ENCODE measurements at places on chromosomes 3 and 15. TPM values are rescaled to one million over a fixed set of nuclear protein-coding genes. Genes with fewer than 3 reads are reported as not detected.

- DNase-seq: no peak
These were observed 49.7 kb downstream of the PDHB start for GRCh38 chr3:58383904-58384303.

- DNase-seq: no peak
These were observed 27.9 kb downstream of the MUC20 start for GRCh38 chr3:195748661-195749060.

GRCh38 chr3:140597792-140598191, 80.1 kb upstream of the TRIM42 start:
- no peak for DNase-seq

TEX9 gene
- 6.1 TPM for total RNA-seq

DNA sequence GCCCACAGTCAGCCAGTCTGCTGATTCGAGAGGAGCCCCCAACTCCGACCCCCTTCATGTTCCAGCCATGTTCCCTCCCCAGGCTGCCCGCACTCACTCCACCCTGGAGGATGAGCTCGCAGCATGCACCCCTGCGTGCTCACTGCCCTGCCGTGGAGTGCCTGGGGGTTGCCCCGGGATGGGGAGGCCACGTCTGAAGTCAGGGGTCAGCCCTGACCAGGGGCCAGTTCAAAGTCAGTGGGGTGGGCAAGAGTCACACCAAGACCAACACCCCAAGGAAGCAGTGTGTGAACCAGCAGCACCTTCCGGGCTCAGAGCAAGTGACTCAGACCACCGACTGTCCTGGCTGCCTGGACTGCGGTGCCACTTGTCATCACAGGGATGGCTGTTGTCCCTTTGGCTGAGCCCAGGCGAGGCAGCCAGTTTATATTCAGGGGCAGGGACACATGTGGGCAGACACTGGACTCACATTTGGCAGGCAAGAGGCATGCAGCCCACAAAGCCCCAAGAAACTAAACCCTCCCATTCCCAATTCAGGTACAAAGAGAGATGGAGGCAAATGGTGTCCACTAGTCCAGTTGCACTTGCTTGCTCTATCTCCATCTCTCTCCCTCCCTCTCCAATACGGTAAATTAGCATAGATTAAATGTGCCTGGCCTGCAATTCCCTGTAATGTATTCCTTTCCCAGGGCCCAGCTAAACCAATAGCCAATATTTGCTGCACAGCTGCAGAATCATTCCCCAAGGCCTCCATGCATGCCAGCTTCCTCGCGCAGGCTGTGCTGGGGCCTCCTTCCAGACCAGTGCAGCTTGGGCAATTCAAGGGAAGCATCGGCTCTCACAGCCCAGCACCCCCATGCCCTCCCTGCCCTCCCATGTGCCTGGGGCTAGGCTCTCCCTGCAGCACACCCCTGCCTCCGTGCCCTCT, 135.7 kb upstream of the IQSEC1 start:
- DNase-seq: no peak

- no peak for DNase-seq
These were observed 35.4 kb downstream of the PXYLP1 start for GRCh38 chr3:141266797-141267555.

GRCh38 chr15:22902046-22902445, 63.6 kb downstream of the NIPA2 start:
- no peak for DNase-seq

LYZL4 gene
- not detected for total RNA-seq

DAZL gene
- total RNA-seq: 0.51 TPM

- DNase-seq: no peak
These were observed 460.3 kb upstream of the IL12A start for GRCh38 chr3:159528251-159528895.

GRCh38 chr3:132624790-132625189, 27.7 kb downstream of the ACKR4 start:
- DNase-seq: no peak

DNA sequence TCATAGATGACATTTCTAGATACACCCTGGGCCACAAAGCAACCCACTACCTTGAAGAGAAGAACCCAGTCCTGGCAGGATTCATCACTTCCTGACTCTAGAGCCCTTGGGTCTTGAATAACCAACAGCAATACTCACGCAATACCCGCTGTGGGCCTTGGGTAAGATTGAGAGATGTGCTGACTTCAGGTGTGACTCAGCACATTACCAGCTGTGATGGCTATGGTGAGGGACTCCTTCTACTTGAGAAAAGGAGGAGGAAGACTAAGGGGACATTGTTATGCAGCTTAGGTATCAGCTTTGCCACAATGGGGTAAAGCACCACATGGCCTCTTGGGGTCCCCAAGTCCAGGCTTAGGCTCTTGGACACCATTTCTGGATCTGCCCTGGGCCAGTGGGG, 14.9 kb downstream of the C3orf33 start:
- DNase-seq: no peak

DNA sequence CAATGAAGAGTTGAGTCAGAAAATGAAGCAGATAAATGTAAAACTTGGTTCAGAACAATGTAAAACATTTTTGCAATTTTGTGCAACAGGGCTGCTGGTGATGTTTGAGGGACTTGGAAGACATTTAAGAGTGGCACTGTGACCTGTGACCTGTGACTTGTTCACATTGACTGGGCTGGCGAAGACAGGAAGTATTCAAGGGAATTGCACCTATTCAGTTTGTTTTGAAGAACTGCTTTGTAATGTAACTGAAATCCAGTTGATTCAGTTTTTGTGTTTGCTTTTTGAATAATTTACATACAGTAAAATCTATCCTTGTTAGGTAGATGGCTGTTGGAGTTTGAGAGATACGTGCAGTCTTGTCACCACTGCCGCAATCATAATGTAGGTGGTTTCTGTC, 35.4 kb downstream of the MCTP2 start:
- DNase-seq: no peak

GRCh38 chr3:189954733-189955665, 165.7 kb downstream of the P3H2 start:
- DNase-seq: no peak

DNA sequence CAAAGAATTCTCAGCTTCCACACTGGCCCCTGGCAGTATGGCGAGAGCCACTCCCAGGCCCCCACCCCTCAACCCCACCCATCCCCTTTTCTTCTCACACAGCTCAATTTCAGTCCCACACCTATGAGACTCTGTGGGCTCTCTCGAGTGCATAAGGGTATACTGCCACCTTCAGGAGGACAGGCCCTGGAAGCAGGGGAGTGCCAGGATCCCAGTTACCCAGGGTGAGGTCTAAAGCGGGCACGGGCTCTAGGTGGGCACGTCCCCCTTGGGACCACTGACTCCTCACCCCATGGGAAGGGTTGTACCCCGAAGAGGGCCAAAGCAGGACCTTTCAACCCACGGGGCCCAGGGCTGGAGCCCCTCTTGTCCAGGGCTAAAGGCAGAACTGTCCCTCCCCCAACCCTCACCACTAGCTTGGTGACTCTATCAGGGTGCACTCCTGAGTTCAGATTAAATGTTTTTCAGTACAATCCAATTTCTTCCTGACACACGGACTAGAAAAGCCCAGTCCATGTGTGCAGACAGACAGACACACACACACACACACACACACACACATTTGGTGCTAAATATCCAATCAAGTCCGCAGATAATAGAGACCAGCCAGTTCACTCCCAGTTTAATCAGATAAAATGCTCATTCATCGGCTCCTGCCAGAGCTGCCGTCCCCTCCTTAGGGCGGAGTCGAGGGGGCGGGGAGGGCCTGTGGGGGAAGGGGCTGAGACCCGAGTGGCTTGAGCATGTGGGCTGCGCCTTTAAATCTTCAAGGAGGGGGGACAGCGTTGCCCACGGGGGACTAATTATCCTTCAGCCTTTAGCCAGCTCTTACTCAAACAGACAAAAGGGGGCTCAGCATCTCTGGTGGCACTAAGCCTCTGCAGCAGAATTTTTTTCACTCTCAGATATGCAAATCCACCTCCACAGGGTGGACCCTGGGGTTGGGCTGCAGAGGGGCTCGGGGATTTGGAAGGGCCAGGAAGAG, 59.3 kb downstream of the CYP11A1 start:
- peak; percentile 54 for DNase-seq

GRCh38 chr15:39290711-39291435, 290.0 kb upstream of the THBS1 start:
- DNase-seq: no peak

DNA sequence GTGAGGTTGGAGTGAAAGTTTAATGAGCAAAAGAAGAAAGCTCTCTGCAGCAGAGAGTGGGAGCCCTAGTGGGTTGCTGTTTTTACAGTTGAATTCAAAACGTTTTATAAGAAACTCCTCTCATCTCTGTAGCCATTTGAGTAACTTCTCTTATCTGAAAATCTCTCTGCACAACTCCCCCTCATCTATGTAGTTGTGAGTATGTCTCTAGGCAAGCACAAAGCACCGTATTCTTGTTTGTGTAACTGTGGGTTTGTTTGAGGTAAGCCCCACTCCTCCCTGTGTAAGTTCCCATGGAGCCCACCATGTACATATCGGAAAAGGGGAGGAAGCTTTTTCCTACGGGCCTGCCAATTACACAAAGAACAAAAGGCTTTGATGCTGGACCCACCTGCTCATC, 56.5 kb upstream of the GOLGA6L2 start:
- DNase-seq: no peak

- DNase-seq: no peak
These were observed 534.3 kb downstream of the ROBO1 start for GRCh38 chr3:79233431-79234060.
